Kasumi-1 (cell line): ENCODE measurements at places on chromosomes 12 and 14.

DNA sequence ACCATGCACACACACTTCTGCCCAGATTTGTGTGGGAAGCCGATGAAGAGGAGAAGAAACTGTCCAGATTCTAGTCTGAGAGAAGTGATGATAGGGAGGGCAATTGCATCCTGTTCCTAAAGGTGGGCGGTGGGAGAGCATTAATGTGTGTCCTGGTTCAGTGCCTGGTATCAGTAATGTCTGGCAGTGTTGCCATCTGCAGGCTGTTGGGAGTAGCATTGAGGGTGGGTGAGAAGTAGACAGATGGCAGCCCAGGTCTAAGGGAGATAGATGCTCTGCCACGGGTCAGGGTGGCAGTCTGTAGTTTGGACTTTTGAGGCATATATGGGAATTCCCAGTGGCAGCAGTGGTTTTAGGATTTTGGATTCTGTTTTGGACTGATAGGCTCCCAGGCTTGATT, 156.4 kb downstream of the ETNK1 start:
- no peak for DNase-seq

DNA sequence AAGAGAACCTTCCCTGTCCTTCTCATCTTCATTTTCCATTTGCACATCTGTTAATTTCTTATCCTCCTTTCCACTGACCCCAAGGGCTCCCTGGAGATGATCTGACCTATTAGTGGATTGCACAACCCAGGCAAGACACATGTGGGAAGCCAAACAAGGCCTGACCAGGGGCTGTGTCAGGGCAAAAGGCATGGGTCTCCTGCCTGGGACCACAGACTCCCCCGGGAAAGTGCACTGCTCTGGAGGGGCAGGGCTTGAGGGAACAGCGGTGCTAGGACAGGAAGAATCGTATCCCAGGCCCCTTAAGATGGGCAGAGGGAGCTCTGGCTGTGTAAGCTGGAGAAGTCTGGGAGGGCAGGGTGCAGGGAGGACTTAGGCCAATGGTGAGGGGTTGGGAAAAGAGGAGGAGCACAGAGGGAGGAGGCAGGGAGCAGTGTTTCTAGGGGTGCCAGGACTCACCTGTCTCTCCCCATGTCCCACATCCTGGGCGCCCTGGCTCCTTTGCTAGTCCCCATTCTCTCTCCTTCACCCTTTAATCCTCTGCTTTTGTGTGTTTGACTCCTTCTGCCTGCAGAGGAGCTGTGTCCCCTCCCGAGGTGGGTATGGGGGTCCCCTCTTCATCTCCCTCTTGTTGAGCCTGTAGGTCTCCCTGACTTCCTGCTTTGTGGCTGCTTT, 25.3 kb downstream of the PLEKHG3 start:
- no peak for DNase-seq

- no peak for DNase-seq
These were observed 309.3 kb downstream of the MED13L start for GRCh38 chr12:115968211-115968610.

- DNase-seq = no peak
These were observed 139.3 kb upstream of the PZP start for GRCh38 chr12:9347328-9348127.

DNA sequence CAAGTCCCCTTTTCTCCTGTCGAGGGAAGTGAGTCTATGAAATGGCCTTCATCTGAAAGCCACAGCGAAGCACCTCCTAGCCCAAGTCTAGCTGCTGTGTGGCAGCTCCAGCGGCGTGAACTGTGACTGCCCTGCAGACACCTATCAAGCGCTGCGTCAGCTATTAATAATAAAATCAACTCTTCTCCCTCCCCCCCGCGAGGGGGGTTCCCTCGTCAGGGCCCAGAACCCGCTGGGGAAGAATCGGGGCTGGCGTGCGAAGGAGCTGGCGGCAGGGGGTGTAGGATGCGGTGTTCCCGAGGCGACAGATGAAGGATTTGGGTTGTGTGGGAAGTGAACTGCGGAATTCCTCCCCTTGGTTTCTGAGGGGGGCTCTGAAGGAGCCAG, 662 bp upstream of the ATP2A2 start:
- peak; percentile 31 for DNase-seq

- no peak for DNase-seq
These were observed 12.7 kb downstream of the TSPAN11 start for GRCh38 chr12:30939234-30939633.

DNA sequence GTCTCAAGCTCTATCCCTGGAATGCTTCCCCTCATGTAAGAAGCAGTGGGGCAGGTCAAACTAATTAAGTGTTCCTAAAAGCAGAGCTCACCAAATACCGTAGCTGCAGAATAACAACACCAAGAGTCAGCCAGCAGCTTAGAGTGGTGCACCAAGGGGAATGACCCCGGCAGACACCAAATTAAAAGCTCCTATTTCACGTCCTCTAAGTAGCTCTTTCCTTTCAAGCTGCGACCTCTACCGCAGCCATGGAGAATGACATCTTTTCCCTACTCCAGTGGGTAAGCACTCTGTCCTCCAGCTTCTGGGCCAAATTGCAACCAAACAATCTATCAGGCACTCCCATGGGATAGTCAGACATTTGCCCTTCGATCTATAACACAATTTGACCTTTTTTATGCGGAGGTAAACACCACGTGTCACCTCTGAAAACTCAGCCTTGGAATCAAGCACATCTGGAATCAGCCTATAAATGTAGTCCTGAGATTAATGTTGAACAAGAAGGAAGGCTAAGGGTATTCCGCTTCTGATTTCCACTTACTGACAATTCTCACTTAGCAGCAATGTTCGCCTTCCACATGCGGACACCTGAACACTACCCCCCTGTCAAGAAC, 67.6 kb upstream of the CDKN3 start:
- peak; percentile 88 for DNase-seq

DNA sequence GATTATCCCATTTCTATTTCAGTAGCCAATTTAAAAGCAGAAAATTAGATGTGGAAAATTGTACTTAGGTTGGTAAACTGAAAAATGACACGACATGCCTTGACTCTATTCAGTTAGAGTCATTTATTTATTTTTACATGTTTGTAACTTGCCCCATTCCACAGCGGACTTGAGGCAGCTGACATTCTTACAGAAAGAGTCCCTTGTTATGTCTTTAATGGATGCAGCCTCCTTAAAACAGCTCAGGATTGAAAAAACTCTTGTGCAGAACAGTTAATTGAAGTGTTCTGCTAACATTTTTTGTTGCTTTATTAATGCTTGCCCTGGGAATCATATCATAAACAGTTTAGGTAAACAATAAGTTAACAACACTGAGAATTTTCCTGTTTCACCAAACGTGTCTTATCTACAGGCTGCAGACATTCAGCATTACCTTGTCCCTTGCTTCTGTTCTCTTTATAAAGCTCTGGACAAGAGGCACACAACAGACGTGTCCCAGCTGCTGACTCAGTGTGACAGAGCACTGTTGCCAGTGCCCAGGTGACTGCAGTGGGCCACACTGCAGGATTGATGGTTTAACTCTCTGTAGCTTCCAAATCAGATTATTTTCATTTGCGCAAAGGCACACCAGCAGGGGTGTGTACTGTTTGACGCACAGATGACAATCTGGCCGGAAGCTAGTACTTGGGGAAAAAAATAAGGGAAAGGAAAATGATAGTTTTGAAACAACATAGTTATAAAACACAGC, 101.6 kb downstream of the PELI2 start:
- no peak for DNase-seq

- no peak for DNase-seq
These were observed 24.1 kb upstream of the PLEKHG3 start for GRCh38 chr14:64680013-64680713.

DNA sequence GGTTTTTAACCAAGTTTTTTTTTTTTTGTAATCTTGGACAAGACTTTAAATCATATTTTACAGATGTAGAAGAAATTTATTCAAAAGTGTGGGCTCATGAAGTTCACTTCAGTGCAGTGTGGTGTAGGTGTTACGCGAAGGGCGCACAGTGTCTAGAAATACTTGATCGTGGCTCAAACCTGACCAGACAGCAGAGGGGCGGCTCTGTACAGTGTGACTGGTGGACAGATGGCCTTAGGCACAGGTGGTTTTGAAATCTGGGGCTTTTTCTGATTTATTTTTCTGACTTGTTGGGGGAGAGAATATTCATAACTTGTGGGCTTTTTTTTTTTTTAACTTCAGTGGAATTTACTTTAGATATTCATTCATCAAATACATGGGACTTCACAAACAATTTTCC, 179.2 kb downstream of the PELI2 start:
- DNase-seq = no peak

GRCh38 chr14:97107760-97108159, 310.6 kb downstream of the VRK1 start:
- DNase-seq = no peak

DNA sequence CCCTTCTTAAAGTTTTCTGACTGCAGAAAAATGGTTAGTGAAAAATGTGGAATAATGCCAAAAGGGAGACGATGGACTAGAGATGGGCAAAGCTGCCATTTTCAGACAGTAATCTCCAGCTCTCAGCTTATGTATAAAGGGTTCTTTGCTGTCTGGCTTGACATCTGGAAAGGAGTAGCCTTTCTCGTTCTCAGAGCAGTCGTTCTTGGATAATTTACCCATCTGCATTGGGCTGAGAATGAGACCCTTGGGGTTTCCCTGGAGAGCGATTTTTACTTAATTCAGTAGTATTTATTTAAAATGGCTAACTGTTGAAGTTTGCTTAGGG, 1.2 kb downstream of the NUDT4 start:
- DNase-seq = no peak

DNA sequence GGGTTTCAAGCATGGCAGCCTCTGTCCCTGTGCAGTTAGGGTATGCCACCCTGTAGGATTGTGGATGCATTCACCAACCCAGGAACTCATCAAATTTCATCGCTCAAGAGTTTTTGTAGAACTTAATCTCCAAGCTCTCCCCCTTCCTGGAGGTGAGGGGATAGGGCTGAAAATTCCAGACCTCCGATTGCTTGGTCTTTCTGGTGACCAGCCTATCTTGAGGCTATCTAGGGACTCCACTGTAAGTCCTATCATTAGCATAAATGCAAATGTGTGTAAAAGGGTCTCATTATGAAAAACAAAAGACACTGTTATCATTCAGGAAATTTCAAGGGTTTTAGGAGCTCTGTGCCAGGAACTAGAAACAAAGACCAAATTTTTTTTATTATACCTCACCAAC, 244.0 kb downstream of the DUSP6 start:
- no peak for DNase-seq

GRCh38 chr12:52907092-52907810, 2.4 kb upstream of the KRT8 start:
- no peak for DNase-seq

- no peak for DNase-seq
These were observed 37.4 kb downstream of the SUSD6 start for GRCh38 chr14:69648480-69649451.

GRCh38 chr12:94875525-94875924, 128.0 kb downstream of the NDUFA12 start:
- peak; percentile 15 for DNase-seq

- DNase-seq = no peak
These were observed 480.2 kb upstream of the FBXO33 start for GRCh38 chr14:39912192-39913100.

DNA sequence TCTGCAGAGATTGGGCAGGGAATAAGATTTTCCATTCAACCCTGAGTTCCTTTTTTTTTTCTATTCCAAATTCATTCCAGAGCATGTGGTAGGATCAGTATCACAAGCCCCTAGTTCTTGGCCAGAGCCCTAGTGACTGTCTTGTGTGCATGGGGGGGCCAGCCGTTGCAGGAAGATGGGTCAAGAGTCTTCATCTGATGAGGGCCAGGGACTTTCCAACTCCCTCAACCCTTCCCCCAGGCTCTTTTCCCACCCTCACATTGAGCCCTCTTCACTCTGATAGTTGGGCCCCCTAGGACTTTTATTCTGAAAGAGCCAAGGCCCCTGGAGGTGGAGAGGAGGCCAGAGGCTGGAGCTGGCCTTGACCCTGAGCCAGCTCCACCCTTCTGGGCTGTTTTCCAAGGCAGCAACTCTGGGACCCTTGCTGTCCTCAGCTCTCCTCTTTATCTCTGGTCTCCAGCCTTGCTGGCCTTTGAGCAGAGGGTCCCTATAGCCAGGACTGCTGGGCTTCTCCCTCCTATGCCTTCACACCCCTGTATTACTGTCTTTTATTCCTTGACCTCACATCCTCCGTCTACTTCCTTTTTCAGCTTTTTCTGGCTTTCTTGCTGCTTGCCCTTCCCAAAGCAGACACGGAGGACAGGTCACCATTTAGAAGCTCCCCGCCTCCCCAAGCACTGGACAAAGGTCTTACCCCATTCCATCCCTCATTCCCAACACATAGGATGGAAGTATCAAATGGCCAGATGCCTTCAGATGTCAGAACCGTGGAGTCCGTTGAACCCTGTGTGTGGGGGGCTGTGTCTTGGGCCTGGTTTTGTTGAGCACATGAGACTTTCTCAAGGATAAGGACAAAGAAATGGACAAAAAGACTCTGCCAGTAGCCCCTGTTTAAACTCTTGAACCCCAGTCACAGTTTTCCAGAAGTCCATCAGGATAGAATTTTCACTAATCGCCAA, 5.6 kb downstream of the RBP5 start:
- no peak for DNase-seq

DNA sequence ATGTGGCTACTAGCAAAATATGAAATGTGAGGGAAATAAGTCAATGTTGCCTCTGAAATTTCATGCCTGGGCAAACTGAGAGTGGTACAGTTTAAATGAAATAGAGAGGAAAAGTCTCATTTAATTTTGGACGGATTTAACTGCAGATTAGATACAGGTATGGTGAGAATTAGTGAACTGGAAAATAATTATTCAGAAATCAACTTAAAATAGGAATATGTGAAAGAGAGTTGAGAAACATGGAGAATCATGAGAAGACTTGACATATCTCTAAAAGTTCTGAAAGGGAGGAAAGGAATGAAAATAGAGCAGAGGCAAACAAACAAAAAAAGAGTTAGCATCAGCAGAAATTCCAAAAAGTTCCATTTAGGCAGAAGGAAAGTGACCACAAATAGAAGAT, 33.5 kb upstream of the BMAL2 start:
- no peak for DNase-seq

- peak; percentile 26 for DNase-seq
These were observed 46.9 kb upstream of the CAND1 start for GRCh38 chr12:67222302-67222701.

GRCh38 chr14:74401504-74402241, 24.3 kb downstream of the SYNDIG1L start:
- no peak for DNase-seq

- no peak for DNase-seq
These were observed 104.7 kb upstream of the RTL1 start for GRCh38 chr14:101008196-101008595.
